ENCODE measurements at places on chromosomes 1 and 21.

- no peak for DNase-seq
Observed at GRCh38 chr1:28855469-28855951, 43.5 kb downstream of the OPRD1 start.

GRCh38 chr1:112583366-112583765 lies 35.6 kb downstream of the ST7L start:
- DNase-seq = no peak

DNA sequence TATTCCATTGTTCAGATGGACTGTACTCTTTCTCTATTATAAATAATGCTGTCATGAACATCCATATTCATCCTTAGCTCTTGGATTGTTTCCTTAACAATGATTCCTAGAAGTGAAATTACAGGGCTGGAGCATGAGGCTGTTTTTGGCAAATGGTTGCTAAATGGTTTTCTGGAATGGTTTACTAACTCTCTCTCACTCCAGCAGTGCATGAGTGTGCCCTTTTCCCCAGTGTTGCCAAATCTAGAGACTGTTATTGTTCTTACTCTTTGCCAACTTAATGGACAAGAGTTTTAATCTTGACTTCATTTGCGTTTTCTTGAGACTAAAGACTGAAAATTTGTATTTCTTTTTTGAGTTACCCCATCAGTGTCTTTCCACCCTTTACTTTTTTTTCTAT lies 113.0 kb downstream of the PAPPA2 start:
- DNase-seq = no peak

DNA sequence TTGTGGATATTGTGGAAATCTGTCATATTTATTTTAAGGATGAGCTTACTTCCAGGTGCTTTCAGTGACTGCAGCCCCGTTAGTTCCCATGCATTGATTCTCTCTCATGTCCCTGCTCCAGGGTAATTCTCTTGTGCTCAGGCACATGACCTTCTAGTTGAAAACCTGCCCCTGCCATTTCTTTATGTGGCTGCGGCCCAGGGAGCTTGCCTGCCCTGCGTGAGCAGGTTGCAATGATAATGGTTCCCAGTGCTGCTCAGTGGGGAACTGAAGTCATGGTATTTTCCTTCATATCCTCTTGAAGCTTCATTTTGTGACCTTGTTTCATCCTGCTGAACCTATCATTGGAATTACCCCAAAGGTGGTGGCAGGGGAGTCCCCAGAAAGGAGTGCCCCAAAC lies 229.8 kb downstream of the DISC1 start:
- no peak for DNase-seq

DNA sequence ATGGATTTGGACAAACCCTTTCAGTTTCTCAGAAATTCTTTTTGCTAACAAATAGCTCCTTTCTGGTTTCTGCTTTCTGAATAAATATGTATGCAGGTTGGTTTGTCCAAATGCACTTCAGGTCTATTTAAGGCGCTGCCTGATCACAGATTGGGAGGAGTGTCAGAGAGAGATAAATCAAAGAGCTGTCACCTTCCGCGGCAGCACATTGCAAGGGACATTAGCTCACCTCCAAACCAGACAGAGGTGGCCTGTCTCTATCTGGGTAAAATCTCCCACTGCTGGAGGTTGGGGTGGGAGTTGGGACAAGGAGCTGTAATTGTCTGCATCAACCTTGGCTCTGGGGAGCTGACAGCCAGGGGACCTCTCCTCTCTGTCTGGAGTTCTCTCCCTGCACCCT lies 25.2 kb downstream of the PRAMEF20 start:
- DNase-seq = no peak

GRCh38 chr1:57192222-57192621 lies 226.4 kb upstream of the C8B start:
- DNase-seq = no peak

DNA sequence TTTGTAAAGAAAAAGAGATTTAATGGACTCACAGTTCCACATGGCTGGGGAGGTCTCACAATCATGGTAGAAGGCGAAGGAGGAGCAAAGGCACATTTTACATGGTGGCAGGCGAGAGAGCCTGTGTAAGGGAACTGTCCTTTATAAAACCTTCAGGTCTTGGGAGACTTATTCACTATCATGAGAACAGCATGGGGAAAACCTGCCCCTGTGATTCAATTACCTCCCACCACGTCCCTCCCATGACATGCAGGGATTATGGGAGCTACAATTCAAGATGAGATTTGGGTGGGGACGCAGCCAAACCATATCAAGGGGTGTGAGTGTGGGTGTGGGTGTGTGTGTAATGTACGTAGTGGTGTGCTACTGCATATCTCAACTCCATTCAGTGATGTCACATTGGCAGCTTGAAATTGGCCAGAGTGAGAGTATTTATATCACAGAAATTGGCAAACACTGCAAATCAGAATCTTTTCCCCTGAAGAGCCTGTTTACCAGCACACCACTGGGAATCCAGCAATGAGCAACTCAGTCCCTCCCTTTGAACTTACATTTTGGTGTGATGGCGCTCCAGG lies 5.4 kb downstream of the ARHGEF10L start:
- no peak for DNase-seq

DNA sequence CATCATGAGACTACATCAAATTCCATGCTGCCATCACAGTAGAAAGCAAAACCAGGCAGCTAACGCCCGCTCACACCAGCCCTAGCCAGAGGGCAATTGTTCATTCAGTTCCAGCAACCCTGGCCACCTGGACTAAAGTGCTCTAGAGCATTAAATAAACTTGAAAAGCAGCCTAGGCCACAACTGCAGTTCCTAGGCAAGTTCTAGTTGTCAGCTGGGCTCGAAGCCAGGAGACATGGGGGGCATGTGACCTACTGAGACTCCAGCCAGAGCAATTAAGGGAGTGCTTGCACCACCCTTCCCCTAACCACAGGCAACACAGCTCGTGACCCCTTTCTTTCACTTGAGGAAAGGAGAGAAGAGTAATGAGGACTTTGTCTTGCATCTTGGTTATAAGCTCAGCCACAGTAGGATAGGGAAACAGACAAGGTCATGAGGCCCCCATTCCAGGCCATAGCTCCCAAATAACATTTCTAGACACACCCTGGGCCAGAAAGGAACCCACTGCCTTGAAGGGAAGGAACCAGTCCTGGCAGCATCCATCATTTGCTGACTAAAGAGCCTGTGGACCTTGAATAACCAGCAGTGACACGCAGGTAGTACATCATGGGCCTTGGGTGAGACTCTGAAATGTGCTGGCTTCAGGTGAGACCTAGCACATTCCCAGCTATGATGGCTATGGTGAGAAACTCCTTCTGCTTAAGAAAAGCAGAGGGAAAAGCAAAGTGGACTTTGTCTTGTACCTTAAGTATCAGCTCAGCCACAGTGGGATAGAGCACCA lies 77.0 kb downstream of the ZZZ3 start:
- DNase-seq = no peak

Data from Panc1 (cell line).